ENCODE measurements at places on chromosomes 11 and 22.

DNA sequence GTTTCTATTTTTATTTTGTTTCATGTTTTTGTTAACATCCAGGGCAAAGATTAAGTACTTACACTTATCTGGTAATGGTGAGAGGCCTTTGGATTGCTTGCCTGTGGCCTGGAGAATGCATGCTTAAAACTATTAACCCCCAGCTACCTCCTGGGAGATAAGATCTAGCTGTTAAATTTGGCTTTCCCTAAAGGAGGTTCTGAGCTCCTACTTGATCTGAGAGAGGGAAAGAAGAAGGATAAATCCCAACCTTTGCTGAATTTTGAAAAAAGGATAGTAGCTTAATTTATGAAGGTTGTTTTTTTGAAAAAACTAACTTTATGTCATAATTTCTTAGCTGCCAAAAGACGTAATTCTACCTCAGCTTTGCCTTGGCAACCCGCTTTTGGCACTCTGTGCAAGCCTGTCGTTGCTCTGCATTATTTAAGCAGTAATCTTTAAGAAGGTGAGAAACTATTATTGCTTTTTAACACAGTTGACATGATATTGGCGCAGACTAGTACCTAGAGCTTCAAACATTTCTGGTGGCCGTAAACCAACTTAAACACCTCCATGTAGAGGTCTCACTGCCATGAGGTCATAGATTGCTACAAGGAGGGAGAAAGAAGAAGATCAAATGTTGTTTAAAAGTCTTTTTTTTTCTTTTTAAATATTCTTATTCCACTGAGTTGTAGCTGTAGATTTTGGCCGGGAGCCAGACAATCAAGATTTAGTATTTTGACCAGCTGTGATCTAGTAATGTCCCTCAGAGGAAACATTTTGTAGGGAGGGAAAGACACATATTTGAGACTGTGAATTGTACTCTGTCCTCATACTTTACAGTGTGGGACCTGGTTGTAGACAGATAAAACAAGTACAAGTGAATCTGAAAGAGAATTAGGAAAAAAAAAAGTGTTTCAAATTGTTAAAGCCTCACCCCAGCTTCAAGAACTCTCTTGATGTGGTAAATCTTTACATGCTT, 74.4 kb downstream of the WNT11 start:
- no peak for DNase-seq

DNA sequence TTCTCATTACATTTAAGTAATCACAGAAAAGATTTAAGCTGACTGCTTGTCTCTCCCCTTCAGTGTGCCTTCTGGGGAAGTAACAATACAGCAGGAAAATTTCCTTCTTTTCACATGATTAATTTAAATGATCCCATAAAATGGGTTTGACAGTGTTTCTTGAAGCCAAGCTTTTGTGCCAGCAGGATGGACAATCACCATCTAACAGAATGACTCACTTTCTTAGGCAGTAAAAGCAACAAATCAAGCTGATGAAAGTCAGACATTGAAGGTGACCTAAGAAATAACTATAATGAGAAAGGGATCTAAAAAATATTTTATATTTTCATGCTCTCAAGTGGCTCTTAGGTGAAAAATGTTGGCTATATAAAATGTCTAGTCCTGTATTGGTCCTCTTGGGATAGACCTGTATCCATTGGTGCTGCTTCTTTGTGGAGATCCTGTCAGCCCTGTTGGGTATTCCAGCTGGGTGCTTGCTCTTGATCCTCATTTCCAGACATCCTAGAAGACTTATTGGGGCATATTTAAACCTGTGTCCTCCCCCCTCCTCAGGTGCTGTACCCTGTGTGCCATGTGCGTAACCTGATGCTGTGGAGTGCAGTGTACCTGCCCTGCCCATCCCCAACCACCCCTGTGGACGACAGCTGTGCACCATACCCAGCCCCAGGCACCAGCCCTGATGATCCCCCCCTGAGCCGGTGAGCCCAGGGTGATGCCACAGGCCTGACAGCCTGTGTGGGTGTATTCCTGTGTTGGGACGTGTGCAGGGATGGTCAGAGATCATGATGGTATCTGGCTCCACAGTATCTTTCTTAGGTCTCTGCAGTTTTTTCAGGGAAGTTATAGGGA, 62.7 kb upstream of the HORMAD2 start:
- no peak for DNase-seq

- no peak for DNase-seq
These were observed 805.5 kb upstream of the ARHGAP42 start for GRCh38 chr11:99881610-99882009.

- DNase-seq = no peak
These were observed 31.6 kb downstream of the UQCR10 start for GRCh38 chr22:29798801-29799200.

DNA sequence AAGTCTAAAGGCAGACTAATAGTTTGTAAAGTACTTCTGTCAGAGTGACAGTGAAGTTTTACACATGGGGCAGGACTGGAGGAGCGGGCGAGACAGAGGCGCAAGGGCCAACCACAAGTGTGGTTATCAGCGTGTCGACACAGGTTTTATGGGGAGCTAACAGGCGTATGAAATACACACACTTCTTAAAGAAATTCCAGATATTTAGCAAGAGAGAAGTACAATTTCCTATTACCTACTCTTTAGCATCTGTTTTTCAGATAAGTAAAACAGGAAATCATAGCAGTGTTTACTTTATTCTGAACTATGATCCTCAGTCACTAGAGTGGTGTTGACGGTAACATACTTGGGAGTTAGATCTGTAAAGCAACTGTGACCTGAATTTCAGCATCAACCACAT, 22.5 kb downstream of the VSIG10L2 start:
- DNase-seq = no peak

DNA sequence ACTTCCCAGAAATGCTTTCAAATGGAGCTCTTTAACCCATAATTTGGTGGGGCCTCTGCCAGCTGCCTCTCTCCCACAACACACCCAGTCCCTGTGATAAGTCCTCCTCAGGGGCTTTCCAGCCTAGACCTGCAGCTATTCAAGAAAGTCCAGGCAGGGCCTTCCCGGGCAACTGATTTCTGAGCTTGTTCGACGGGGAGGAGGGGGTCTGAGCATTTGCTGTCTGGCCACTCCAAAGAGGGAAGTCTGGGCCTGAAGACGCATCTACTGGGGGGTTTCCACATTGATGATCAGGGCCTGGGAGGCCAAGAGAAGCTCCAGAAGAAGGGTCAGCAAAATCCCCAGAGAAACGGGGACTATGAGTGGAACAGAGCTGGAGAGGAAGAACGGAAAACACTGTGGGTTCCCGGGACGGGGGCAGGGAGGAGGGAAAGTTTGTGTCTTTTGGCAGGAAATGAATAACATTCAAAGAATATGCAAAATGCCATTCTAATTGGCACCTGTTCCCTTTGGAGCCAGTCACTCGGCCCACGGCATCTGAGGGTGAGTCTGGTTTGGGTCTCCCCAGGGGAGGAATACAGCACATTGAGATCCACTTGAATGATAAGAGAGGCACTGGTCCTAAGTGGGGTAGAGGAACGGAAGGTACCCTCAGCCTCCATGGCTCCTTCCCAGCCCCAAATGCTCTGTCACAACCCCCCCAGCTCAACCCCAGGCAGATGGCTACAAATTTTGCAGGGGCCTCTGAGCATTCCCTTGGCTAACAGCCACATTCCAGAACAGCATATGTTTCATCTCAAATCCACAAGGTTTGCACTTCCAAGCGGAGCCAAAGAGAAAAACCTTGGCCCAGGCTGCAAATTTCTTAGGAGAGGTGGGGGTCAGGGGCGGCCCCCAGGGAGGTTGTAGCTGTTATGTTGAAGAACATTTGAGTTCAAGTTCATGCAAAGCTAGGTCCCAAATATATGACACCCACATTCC, 72.0 kb downstream of the RPUSD4 start:
- no peak for DNase-seq

- no peak for DNase-seq
These were observed 2.2 kb upstream of the TNFRSF13C start for GRCh38 chr22:41928593-41929417.

- no peak for DNase-seq
These were observed 24.5 kb downstream of the BRD1 start for GRCh38 chr22:49803134-49803533.

GRCh38 chr11:34860518-34860917, 55.7 kb downstream of the APIP start:
- no peak for DNase-seq

- DNase-seq = no peak
These were observed 13.2 kb downstream of the IGLL1 start for GRCh38 chr22:23566705-23567475.

GRCh38 chr11:95371153-95371552, 140.2 kb upstream of the SESN3 start:
- no peak for DNase-seq

DNA sequence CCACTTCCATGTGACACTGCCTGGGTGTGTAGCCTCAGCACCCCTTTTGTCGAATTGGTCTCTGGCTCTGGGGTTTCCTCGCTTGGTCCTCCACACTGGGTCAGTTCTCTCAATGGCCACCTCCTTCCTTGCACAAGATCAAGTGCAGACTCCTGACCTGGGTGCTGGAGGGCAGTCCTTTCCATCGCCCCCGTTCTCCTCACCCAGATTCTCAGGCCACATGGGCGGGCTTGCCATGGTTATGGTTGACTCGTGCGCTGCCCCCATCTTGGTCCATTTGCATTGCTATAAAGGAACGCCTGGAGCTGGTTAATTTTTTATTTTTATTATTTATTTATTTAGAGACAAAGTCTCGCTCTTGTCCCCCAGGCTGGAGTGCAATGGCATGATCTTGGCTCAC, 5.5 kb upstream of the PARVB start:
- no peak for DNase-seq

- no peak for DNase-seq
These were observed 8.1 kb downstream of the RRM1 start for GRCh38 chr11:4102711-4103110.

DNA sequence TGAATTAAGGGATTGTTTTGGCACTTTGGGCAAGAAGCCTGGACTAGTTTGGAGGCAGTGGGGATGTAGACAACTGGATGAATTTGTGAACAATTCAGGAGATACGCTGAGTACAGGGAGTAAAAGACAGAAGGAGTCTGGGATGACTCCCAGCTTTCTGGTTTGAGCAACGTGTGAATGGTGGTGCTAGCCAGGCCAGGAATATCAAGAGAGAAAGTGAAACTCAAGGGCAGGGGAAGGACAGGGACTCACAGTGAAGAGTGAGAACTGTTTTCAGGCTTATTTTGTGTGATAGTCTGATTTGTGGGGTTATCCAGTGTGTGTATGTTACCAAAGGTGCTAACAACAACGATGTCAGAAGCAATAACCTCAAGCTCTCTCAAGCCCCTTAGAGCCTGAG, 15.9 kb downstream of the CHRM1 start:
- no peak for DNase-seq

DNA sequence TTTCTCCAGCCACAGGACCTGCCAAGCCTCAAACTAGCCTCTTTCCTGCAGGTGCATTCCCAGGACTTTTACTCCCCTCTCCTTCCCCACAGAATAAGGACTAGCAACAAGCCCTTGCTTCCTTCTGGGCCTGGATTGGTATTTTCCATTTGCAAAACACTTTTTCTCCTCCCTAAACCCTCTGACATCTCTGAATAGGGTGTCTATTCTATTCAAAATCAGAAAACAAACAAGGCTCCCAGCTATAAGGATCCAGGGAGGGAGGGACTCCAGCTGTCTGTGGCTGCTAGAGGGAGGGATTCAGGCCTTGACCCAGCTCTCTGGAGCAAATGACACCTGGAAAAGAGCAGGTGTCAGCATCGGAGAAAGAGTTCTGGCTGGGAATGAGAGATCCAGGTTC, 168.5 kb upstream of the BDNF start:
- no peak for DNase-seq

- no peak for DNase-seq
These were observed 127.0 kb downstream of the TRPC6 start for GRCh38 chr11:101456812-101457211.

DNA sequence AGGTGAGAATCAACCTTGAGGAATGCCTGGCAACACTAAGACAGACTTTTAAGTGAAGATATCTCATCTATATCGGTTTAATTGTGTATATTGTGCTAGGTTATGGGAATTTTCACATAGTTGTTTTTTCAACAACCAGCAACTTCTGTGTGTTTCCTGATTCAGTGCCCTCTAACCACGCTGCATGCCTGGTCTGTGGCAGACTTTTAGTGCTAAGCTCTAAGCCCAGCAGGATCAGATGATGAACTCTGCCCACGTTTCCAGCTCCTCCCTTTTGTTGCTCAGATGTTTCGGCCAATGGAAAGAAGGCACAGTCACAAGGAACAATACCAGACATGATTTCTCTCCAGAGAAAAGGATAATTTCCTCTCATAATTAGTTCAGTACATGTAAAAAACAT, 1.4 kb upstream of the VWA5A start:
- no peak for DNase-seq

DNA sequence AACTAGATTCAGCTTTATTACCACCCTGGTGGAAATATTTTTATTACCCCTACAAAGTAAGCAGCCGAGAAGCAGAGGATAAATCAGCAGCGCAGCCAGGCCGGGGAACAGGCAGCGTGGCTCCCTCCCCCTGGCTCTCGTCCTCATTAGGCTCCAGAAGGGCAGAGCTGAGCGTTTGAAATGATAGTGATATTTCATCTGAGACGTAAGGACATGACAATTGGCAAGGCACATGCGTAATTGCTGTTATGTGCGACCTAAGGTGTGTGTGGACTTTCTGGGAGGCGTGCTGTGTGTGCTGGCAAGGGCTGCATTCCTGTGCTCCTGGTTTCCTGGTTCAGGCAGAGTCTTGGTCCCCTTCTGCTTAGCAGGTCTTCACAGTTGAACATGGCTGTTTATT, 247.8 kb downstream of the TBC1D22A start:
- no peak for DNase-seq

DNA sequence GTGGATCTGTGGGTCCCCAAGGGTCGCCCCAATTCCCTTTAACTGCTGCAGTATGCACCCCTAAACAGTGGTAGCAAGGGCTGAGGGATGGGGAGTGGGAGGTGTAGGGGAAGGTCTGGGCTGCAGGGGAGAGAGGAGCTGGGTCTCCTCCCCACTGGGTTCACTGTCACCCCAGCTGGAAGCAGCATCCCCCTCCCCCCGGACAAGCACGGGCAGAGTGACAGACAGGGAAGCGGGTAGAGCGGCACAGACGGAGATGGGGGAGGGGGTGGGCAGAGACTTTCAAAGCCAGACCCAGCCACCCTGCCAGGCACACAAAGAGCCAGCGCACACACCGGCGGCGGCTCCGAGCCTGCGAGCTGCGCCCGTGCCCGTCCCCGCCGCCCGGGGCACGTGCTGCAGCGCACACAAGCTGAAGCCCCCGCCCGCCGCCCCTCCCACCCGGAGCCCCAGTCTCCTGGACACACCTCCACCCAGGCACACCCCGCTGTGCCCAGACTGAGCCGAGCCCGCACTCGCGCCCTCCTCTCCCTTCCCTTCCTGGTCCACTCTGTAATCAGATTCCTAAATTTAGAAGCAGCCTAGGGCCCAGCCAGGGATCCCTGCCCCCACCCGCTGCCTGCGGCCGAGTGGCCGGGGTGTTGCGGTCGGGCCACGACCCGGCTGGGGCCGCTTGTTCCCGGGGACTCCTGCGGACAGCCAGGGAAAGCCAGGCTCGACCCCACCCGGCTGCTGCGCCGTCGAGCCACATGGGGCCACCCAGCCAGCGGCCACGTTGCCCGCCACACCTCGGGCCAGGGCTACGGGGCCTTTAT, 935 bp upstream of the RCOR2 start:
- no peak for DNase-seq
